Right ventricle myocardium superior (tissue), 1 donor: ENCODE measurements at places on chromosomes 1 and 21. TPM values are rescaled to one million over a fixed set of nuclear protein-coding genes. Genes with fewer than 3 reads are reported as not detected.

The FCN3 gene
- 15.8 TPM for total RNA-seq

- DNase-seq, result no peak
These were observed 961 bp downstream of the RBM15 start for GRCh38 chr1:110340207-110340468.

The PLOD1 gene
- total RNA-seq, result 66.1 TPM

The CYYR1 gene
- 24.7 TPM for total RNA-seq

The FCRLB gene
- 0.19 TPM for total RNA-seq

DNA sequence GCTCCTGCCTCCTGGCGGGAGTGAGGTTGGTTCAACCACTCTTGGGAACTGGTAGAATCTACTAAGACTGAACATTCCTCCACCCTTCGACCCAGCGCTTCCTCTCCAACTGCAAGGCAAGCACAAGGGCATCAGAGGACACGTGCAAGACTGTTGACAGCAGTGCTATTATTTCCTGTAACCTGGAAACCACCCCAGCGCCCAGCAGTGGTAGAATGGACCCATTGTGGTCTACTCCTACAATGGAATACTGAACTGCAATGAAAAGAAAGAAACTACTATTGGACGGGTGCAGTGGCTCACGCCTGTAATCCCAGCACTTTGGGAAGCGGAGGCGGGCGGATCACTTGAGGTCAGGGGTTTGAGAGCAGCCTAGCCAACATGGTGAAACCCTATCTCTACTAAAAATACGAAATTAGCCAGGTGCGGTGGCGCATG lies 33.0 kb upstream of the TARDBP start:
- DNase-seq, result peak; percentile 62
